ENCODE measurements at places on chromosomes 11 and 22. TPM values are rescaled to one million over a fixed set of nuclear protein-coding genes. Genes with fewer than 3 reads are reported as not detected.

BDNF gene
- 1.2 TPM for polyA plus RNA-seq

CCDC15 gene
- polyA plus RNA-seq, result 3.0 TPM

GUCY1A2 gene
- polyA plus RNA-seq, result 5.7 TPM

GRCh38 chr11:128551611-128552335 lies 35.6 kb downstream of the ETS1 start:
- DNase-seq, result no peak

GRCh38 chr11:46333394-46333947 lies 13.8 kb upstream of the DGKZ start:
- DNase-seq, result no peak

DNA sequence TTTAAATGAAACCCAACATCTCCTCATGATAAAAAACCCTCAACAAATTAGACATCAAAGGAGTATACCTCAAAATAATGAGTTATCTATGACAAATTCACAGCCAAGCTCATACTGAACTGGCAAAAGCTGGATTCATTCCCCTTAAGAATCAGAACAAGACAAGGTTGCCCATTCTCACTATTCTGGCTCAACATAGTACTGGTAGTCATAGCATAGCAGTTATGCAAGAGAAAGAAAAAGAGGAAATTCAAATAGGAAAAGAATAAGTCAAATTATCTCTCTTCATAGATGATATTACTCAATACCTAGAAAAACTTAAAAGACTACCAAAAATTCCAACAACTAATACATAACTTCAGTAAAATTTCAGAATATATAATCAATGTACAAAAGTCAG lies 29.4 kb upstream of the XKR3 start:
- no peak for DNase-seq

GRCh38 chr11:57300785-57301184 lies 24.0 kb downstream of the TNKS1BP1 start:
- DNase-seq, result no peak

DNA sequence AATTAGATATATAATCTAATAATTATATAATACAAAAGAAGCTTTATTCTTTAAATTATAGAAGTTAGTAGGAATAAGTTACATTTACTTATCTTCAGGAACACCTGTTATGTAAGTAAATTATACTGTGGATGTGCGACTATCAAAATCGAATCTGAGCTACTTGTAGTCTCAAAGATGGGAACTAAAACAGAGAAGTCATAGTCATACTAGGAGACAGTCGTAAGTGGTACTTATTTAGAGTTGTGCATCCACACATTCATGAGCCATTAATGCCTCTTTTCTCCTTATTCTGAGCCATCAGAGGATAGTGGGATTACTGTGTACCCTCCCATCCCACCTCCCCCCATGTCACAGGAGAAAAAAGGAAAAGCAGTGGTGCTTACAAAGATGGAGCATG lies 114.4 kb downstream of the CADM1 start:
- no peak for DNase-seq

- DNase-seq, result no peak
Measured at GRCh38 chr22:38468443-38469305, 778 bp downstream of the KDELR3 start.

DNA sequence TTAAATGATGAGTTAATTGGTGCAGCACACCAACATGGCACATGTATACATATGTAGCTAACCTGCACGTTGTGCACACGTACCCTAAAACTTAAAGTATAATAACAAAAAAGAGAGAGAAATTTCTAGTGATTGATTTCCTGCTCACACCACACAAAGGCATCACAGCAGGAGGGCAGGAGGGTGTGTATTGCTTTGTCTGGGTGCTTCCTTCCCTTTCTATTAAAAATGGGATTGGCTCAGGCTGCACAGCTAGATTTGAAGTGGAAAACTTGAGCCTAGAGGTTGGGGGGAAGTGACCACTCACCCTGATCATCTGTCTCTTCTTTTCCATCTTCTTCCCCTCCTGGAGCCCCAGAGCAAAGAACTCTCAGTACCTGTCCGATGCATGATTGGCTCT lies 944 bp upstream of the SCGB1D2 start:
- no peak for DNase-seq

GRCh38 chr11:128522943-128523518 lies 64.3 kb downstream of the ETS1 start:
- no peak for DNase-seq

DNA sequence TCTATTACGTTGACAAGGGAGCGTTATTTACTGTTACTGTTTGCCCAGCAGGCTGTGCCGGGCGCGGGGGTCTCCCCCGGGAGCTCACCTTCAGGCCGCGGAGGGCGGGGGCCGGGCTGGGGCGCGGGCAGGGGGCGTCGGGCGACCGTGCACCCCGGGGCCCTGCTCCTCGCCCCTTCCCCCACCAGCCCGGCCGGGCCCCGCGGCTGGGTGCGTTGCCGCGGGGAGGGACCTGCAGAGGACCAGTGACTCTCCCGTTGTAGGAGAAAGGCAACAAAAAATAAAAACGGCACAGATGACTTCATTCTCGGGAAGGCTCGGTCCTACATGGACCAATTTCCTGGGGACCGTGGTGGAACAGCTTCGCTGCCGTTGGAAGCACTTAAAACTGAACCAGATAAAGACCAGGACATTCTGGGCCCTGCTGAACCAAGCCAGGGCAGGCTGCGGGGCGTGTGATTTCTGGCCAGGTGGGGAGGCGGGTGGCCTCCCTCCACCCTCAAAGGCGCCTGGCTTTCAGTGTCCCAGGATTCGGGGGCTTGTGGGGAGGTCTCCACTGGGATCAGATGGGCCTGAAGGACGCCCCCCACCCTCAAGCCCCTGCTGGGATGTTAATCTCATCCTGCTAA lies 57.4 kb downstream of the IGLL1 start:
- DNase-seq, result no peak
